Fibroblast of skin of left quadriceps (primary cell): ENCODE measurements at places on chromosomes 2 and 18.

GRCh38 chr2:37869771-37870170 is 55.3 kb upstream of the RMDN2 start:
- no peak for DNase-seq

GRCh38 chr18:58235001-58235436 is 191.0 kb downstream of the NEDD4L start:
- DNase-seq, result no peak

DNA sequence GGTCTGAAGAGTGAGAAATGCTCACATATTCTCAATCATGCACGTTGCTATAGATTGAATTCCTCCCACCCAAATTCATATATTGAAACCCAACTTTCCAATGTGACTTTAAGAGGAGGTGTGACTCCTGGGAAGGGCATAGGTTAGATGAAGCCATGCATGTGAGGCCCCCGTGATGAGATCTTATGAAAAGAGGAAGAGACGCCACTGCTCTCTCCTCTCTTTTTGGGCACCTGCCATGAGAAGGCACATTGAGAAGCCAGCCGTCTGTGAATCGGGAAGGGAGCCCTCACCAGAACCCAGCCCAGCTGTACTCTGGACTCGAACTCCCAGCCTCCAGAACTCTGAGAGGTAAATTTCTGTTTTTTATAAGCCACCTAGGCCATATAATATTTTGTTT is 842.6 kb upstream of the SALL3 start:
- no peak for DNase-seq

GRCh38 chr2:44752761-44753160 is 188.7 kb upstream of the SIX3 start:
- no peak for DNase-seq

- no peak for DNase-seq
Observed at GRCh38 chr2:147851244-147851930, 6.6 kb downstream of the ACVR2A start.

DNA sequence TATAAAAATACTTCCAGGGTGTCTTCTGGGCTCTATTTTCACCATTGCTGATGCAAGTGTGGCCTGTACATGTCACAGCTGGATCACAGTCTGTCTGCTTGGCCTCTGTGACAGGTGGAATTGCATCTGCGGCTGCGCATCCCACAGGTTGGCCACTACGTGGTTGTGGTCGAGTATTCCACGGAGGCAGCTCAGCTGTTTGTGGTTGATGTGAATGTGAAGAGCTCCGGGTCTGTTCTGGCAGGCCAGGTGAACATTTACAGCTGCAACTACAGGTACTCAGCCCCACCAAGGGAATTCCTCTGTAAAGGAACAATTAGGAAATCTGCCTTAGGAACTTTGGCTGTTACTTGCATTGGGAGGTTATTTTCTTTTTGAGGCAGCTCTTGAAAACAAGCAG is 144.5 kb downstream of the LAMA3 start:
- DNase-seq, result no peak

DNA sequence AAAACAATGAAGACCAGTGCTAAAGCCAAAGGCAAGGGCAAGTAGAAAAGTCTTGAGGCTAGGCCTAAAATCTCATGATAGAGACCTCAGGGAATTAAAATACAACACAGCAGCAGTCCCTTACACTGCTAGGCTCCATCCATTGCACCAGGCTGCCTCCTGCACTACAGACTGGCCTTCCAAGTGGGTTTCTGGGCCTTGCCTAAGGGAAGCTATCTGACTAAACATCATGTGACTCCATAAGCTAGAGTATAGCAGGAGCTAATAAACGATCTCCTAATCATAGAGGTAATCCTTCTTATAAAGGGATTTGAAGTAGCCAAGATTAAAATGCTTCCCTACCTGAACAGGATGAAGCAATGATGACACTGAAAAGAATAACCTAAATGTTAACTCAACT is 77.6 kb upstream of the NFU1 start:
- DNase-seq, result no peak

DNA sequence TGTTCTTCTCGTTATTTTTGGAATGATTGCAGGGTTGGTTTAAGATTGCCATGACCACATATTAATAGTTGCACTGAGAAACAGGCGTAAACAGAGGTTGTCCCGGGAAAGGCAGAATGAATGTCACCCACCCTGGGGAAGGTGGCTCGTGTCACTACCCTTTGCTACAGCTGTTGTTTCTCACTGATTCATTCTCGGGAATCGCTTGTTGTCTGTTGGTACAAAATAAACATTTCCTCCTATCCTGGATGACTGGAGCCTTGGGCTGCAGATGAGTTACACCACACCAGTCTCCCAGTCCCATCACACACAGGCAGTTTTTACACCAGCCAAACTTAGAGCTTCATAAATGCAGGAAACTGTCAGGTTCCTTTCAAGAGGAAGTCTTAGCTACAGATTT is 216.7 kb downstream of the GBX2 start:
- no peak for DNase-seq

- DNase-seq, result no peak
Observed at GRCh38 chr2:203583701-203584100, 48.6 kb upstream of the RAPH1 start.

- DNase-seq, result no peak
Observed at GRCh38 chr2:219183151-219183772, 5.2 kb downstream of the RETREG2 start.

DNA sequence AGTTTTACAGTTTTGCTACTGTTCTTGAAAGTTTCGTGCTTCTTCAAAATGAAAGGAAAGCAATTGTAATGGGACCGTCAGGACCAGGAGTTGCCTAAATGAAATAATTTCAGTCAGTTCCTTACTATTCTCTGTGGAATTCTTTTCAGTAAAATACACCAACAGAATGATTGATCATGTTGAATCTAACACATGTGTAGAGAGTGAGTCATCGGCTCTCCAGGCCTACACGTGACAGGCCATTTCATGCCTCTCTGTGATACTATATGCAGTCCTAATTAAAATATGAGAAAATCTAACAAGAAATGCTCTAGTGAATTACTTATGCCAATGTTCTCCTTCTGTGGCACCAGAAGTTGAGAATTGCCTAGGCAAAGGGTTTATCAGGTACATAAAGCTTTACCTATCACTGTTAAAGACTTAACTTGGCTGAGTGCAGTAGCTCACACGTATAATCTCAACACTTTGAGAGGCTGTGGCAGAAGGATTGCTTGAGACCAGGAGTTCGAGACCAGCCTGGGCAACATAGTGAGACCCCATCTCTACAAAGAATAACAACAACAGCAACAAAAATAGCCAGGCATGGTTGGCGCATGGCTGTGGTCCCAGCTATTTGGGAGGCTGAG is 199.4 kb downstream of the LRRTM1 start:
- DNase-seq, result peak; percentile 68

- peak; percentile 88 for DNase-seq
Observed at GRCh38 chr18:60372596-60372995, at the start of gene MC4R. Gene MC4R (minus strand): TSS chr18:60372775. CDS start chr18:60372349, 426 bp downstream.

DNA sequence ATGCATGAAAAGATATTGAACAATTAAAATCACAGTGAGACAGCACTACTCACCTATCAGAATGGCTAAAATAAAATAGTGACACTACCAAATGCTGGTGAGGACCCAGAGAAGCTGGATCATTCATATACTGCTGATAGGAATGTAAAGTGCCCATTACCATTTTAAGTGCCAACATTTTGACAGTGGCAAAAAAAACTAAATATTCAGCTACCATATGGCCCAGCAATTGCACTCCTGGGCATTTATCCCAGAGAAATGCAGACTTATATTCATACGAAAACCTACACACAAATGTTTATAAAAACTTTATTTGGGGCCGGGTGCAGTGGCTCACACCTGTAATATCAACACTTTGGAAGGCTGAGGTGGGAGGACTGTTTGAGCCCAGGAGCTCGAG is 47.6 kb downstream of the FBXO36 start:
- no peak for DNase-seq

DNA sequence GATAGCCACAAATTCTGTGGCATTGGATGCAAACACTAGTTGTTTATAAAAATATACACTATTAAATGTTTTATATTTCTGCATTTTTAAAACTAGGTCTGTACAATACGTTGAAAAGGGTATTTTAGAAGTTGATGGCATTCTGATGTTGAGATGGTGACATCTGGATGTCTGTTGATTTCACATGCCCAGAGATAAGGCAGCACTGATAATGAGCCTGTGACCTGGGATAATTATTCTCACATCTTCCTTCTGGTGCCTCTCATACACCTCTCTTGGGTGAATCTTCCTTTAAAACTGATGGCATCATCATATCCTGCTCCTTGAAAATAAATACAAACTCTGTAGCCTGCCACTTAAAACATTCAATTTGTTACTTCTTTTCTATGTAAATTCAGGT is 208.6 kb downstream of the NYAP2 start:
- DNase-seq, result no peak

DNA sequence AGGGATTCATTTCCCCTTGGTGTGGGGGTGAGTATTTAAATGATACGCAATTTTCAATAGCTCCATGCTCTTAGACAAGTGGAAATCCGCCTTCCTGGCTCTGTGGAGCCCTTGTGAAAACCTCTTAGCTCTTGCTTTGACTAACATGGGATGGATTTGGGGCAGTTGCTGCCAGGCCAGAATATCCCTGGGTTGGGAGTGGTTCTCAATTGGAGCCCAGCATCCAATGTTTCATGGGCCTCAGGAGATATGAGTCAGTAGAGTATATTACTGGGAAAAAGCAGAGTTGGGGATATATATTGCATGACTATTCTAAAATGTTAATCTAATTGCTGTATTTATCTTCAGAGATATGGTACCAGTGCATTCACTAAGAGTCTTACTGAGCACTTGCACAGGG is 104.4 kb upstream of the IL1R2 start:
- no peak for DNase-seq

GRCh38 chr2:239444626-239445577 is 44.1 kb upstream of the HDAC4 start:
- no peak for DNase-seq

DNA sequence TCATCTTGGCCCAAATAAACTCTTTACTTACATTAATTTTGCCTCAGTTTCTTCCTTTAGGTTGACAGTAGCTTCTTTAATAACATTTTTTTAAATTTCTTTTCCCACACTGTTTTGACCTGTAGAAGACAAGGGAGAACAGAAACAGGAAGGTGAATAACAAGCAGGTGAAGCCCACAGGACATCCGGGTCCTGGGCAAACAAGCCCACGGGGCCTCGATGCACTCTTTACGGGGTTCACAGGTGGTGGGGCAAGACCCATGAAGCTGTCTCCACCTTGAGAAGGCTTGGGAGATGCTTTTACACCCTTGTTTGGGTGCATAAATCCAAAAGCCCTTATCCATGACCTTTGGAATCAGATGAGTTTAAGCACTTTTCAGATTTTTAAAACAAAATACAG is 301.0 kb upstream of the MGAT5 start:
- no peak for DNase-seq

- DNase-seq, result no peak
Observed at GRCh38 chr2:231644426-231644825, 51.8 kb downstream of the TEX44 start.

DNA sequence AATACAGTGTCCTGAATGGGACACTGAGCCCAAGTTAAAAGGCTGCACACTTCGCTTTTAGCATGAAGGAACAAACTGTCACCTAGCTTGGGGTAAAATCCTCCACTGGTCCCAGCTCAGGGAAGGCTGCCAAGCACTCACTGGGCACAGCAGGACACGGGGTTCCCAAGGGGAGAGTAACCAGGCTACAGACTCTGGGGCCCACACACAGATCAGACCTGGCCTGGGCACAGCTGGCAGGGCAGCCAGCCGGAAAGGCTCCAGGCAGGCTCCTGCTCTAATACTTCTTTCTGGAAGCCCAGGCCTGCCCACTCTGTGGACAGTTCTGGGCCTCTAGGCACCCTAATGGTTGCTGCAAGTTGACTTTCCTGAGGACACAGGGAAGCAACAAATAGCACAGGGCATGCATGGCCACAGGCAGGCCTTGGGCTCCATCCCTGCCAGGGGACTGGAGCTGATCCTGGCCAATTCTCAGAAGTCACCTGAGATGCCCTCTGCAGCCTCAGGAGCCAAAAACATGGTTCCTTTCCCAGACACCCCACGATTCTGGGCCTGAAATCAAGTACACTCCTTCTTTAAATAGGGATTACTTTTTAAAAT is 18.7 kb upstream of the SULT1C3 start:
- DNase-seq, result no peak

DNA sequence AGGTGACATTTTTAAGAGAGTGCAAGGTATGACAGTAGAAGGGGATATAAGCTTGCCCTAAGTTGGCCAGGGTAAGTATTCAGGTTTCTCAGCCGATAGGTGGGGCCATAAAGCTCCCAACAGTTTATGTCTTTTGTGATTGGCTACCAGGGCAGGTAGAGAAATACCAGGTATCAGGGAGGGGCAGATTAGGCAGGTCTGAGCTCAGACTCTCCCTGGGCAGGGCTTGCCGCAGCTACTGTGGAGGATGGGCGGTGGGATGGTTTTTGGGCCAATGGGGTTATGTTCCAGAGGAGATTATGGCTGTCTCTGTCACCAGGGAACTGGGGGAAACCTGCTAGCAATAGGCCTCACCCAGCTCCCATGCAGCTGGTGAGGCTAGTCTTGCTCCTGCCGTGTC is 211.6 kb downstream of the PTH2R start:
- no peak for DNase-seq

GRCh38 chr2:161344692-161345091 is 36.5 kb downstream of the PSMD14 start:
- DNase-seq, result no peak

GRCh38 chr2:25505622-25506021 is 163.9 kb upstream of the DNMT3A start:
- no peak for DNase-seq

DNA sequence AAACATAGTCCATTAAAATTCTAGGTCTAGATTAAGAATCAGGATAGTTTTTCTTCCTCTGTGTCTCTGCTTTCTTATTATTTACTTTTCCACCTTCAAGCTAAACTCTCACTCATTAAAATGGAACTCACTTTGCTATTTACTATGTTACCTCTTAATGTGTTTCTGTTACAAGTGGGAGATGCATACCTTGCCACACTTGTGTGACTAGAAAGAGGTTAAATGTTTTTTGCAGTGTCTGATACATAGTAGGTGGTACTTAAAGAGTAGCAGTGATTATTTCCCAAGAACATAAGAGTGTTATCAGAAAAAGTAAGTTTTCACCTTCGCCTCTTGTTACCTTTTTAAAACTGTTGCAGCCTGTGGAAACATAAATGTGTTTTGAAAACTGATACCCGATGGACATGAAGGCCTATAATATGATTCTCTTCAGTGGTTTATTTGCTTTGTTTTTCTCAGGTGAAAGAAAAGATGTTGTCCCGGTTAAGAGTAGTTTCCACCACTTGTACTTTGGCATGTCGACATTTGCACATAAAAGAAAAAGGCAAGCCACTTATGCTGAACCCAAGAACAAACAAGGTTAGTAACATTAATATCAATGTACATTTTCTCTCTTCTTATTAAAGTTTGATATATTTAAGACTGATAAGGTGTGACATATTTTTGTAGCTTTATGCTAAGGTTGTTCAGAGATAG is 16.6 kb downstream of the ME2 start:
- no peak for DNase-seq

- no peak for DNase-seq
Observed at GRCh38 chr2:140011287-140011686, 1231.1 kb upstream of the NXPH2 start.

GRCh38 chr2:229342376-229342775 is 71.3 kb upstream of the PID1 start:
- no peak for DNase-seq

GRCh38 chr2:138919120-138919747 is 139.0 kb upstream of the NXPH2 start:
- no peak for DNase-seq
